Activated naive CD4-positive, alpha-beta T cell (primary cell): ENCODE measurements at places on chromosomes 12 and 14.

GRCh38 chr12:89756585-89757398 lies 48.2 kb upstream of the ATP2B1 start:
- DNase-seq: no peak

GRCh38 chr12:66279123-66279712 lies 23.1 kb upstream of the HELB start:
- no peak for DNase-seq

GRCh38 chr14:34629344-34629656 lies 648 bp downstream of the SNX6 start:
- no peak for DNase-seq

- no peak for DNase-seq
Measured at GRCh38 chr14:49733836-49734235, 34.1 kb upstream of the KLHDC2 start.

GRCh38 chr12:4736091-4736490 lies 15.9 kb downstream of the GALNT8 start:
- DNase-seq: no peak

DNA sequence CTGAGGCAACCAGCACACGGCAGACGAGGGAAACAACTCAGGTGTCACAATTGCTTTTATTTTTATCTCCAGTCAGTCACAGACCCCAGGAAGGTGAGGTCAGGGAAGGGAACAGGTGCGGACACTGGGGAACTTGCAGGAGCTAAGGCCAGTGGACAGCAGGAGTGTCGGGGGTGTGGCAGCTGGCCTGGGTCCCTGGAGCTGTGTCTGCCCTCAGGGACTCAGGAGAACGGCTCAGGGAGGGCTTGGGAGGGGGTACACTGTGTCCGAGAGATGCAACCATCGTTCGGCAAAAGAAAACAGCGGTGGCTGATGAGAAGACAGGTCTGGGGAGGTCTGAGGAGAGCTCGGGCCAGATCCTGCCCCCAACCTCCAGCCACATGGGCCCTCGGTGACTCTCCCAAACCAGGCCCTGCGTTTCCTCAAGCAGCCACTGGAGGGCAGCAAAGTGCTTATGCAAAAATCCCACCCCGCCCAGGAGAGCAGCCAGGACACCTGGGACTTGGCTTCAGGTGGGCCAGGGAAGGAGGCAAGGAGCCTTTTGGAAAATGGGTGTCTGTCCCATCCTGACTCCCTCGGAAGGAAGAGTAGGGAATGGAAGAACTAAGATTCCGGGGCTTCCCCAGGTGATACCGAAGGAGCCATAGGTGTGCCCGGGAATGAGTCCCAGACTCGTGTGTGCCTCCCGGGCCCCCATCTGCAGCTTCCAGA lies 24.1 kb upstream of the BCDIN3D start:
- DNase-seq: peak; percentile 60

DNA sequence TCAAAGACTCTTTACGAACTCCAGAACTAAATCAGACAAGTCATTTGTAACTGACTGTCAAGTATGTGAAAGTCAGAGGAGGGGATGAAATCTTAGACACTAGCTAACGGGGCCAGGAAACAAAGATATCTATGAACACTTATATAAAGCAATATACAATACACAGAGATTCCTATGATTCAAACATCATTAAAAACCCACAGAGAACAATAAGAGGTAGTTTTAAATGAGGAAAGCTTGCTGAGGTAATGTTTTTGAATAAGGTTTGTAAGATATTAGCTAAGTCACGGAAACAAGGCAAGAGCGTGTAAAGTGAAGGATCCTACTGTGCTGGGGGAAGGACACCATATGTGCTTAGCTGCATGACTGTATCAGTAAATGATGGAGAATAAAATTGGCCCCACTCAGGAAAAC lies 36.7 kb downstream of the SAV1 start:
- no peak for DNase-seq

DNA sequence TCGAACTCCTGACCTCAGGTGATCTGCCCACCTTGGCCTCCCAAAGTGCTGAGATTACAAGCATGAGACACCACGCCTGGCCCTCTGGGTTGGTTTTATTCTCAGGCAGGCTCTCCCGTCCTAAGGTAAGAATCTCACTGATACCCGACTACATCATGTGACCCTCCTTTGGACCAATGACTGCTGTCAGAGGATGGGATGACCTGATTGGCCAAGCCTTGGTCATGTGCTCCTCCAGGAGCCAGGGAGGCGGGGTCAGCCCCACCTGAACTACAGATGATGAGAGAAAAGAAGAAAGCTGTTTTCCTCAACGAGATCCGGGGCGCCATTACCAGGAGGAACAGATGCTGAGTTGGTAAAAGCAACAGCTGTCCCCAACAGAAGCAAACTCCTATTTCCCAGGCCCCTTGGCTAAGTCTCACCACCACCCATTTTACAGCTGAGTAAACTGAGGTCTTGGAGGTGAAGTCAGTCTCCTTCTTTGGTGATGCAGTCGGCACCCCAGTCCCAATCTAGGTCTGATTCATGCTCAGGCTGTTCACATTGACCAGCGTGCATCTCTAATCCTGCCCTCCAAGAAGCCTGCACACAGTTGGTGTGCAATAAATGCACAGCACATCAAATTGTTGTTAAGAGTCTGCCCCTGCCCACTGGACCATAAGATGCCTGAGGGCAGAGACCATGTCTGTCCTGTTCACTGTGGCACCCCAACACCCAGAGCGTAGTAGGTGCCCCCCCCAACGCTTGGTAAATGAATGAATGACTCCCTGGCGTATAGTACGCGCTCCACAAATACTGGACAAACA lies 118.8 kb downstream of the SCARB1 start:
- no peak for DNase-seq

DNA sequence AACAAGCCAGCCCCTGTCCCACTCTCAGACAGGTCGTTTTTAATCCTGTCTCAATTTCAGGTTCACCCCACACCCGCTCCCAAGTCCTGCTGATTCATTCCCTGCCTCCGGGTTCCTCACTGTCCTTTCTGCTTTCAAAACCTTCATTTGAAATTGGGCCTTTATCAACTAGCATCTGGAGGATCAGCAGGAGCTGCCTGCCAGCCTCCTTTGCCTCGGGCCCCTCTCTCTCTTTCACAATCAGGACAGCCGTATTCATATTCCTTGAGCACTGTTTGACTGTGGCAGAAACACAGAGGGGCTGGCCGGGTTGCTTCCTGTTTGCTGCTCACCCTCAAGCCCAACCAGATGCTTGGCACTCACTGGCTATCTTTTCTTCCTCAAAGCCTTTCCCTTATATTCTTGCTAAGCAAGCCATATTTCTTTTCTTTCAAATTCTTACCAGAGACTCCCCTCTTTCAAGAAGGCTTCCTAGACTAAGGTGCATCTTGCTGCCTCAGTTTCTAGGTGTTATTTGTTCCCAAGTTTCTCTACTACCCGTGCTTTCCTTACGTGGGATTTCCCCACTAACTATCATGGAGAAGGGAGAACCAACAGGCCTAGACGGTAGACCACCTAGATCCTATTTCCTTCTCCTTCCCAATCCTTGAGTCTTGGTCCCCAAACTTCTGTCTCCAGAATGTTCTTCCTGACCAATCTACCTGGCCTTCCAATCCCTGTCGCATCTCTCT lies 3.0 kb downstream of the GALNT6 start:
- DNase-seq: no peak

DNA sequence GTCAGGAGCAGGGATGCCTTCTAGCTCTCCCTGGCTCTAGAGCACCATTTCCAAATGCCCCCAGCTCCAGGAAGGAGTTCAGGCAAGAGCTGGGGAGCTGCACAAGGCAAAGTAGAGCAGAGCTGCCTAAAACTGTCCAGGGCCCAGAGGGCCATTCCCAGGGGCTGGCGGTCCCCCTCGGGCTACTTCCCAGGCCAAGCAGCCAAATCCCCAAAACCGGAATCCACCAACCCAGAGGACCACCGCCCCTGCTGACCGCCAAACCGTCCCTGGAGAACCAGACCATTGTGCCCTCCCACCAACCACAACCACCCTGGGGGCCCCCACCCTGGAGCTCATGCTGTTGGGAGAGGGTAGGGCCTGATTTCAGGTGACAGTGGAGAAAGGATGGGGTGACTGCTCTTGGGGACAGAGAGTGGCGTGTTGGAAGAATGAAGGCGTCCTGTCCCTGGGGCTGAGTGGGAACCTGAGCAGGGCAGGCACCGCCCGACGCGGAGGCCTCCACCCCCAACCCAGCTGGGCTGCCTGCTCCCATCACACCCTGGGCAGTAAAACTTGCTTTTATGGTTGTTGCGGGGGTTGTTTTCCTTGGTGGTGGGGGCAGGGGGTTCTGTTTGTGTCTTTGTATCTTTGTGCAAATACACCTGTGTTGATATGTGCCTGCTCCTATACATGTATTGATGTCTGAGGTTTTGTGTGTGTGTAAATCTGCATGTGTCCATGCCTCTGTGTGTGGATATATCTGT lies 24.0 kb upstream of the KRT78 start:
- DNase-seq: no peak

DNA sequence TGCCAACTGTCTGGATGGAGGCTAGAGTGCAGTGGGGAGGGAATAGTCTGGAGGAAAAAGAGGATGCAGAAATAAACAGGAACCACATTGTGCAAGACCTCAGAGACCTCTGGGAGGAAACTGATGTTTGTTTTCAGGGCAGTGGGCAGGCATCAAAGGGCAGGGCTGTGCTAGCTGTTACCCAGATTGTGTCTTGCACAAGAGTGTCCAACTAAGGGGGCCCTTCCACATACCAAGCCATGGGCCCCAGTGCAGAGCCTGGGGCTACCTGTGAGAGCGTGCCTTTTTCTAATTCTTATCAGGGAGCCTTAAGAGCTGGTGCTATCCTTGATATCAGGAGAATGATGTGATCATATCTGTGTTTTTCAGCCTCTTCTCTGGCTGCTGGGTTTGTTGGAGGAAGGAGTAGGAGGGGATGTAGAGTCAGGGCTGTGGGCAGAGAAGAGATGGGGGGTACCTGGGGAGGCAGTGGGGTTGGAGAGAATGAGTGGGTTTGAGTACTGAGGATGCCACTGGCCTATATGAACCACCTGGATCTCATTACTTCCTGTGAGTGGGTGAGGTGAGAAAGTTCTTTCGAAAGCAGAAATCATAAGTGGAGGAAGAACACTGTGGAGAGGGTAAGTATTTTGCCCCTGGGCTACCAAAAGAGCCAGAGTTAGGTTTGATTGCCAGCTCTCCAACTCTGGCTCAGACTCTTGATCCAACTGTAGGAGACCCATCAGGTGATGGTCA lies 259.2 kb upstream of the CRY1 start:
- no peak for DNase-seq

- DNase-seq: no peak
Measured at GRCh38 chr12:42791399-42791798, 201.9 kb upstream of the PRICKLE1 start.

DNA sequence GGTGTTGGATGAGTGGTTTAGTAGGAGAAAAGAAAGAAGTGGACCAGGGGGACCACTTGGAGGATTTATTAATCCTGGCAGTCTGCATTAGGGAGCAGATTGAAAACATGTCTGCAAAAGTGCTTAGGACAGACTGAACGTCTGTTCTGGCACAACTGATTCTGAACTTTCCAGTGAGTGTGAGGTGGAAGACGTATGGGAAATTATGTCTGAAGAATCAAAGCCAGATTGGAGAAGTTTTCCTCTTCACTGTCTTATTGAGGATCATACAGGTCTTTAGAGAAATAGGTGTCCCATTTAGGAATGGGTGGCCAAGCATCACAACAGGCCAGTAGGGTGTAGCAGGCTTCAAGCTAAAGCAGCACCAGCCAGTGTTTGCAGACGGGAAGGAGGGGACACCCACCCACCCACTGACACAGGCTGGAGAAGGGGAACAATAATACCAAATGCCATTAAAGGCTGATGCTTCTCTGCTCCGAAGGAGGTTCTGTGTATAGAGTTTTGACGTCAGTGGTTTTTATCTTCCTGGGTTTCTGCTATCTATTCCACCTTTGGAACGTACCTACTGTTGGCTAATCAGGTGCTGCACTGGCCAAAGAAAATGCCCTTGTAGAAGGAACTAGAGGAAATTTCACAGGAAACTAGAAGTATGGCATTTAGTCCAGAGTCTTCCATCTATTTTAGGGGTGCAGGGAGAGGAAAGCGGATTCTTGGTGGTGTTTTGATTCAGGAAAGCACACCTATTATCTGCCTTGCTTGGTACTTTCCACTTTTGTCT lies 1.8 kb downstream of the SRRM4 start:
- no peak for DNase-seq

- DNase-seq: no peak
Measured at GRCh38 chr14:65940056-65940735, 527.7 kb downstream of the FUT8 start.

- DNase-seq: no peak
Measured at GRCh38 chr14:47252802-47253201, 422.6 kb downstream of the MDGA2 start.

GRCh38 chr14:94080621-94081385 lies at the start of the genes DDX24 and IFI27L1:
DDX24 (minus strand) TSS chr14:94081202; CDS start chr14:94079742, 1,460 bp downstream.
IFI27L1 (plus strand) TSS chr14:94081310; CDS start chr14:94096938, 15,628 bp downstream.
- peak; percentile 88 for DNase-seq

DNA sequence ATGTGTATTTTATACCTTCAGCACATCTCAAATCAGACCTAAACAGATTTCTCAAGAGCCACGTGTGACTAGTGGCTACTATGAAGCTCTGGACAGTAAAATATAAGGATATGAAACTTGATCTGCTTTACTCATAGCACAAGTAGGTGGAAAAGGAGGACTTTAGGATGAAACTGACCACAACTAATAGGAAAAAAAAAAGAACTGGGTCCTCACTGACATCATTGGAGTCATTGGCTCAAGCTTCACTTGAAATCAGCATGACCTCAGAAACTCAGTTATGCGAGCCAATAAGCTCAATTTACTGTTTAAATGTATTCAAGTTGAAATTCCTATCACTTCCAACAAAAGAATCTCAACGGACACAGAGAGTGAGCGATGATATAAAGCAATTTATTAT lies 34.1 kb upstream of the CIT start:
- no peak for DNase-seq

DNA sequence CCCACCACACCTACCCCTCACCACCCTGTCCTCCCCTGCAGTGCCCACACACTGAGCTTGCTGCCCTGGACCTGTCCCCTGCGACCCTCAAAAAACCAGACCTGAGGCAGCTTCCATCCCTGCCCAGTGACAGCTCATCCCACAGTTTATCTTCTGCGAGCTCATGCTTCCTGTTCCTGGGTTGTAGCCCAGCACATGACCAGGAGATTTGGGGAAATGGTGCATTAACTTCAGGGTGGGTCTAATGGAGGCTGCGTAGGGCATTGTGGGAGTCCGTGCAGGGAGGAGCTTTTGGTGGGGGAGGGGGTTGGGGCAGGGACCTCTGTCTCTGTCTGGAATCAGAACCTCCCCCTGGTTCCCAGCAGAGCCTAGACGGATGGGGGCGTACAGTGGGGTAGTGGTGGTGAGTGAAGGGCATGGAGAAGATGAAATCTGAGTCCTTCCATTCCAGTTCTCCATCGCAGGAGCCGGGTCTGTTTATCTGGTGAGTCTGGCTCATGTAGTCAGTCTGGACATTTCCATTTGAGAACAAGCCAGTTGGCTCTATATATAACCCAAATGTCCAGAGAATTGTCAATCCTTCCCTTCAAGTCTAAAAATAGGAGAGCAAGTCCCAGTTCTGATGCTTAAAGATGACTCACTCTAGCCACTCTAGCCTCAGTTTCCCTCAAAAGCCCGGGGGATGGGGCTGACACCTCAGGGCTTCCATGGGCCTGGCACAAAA lies 270.9 kb downstream of the CACNA1C start:
- no peak for DNase-seq
